Stimulated activated CD8-positive, alpha-beta memory T cell treated with anti-CD3 and anti-CD28 coated beads, Interleukin-4, amount 100 ng/mL, for 4 hours (primary cell): ENCODE measurements at places on chromosomes 11 and 22.

- no peak for DNase-seq
Observed at GRCh38 chr22:29156507-29156906, 49.2 kb upstream of the EMID1 start.

DNA sequence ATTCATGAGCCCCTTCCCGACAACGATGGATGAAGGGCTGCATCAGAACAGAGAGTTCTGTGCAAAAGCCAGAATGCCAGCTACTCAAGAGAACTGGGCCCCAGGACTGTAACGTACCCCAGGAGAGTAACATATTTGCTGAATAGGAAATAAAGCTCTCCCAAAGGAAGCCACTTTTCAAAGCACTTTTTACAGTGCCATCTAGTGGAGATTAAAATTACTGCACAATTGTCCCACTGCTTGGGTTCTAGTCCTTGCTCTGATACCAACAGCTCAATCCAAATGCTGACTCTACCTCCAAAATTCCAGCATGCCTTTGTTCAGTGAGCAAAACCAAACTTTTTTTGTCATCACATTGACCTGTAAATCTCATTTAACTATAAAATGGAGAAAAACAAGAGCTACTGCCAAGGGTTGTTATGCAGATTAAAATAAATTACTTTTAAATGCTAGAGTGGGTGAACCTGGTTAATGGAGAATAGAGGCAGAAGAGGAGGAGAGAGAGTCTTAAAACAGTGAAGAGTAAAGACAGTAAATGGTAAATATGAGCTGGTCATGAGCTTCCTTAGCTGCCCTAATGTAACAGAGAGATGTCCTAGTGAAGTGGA lies 87.6 kb upstream of the FSHB start:
- DNase-seq = no peak

DNA sequence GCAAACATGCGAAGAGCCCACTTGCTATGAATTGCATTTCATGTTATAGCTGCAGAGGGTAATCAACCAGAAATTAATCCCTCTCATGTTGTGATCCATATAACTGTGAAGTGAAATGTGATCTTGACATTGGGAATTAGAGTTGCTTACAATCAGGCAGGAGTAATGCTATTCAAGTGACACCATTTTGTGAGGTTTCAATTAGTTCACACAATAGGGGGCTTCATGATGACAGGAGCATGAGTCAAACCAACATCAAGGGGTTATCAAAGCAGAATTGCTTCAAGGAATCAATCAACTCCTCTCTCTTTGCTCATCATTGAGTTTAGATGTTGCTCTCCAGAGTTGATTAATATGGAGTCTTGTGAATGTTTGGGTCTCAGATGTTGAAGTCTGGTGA lies 1585.2 kb upstream of the TENM4 start:
- DNase-seq = no peak

DNA sequence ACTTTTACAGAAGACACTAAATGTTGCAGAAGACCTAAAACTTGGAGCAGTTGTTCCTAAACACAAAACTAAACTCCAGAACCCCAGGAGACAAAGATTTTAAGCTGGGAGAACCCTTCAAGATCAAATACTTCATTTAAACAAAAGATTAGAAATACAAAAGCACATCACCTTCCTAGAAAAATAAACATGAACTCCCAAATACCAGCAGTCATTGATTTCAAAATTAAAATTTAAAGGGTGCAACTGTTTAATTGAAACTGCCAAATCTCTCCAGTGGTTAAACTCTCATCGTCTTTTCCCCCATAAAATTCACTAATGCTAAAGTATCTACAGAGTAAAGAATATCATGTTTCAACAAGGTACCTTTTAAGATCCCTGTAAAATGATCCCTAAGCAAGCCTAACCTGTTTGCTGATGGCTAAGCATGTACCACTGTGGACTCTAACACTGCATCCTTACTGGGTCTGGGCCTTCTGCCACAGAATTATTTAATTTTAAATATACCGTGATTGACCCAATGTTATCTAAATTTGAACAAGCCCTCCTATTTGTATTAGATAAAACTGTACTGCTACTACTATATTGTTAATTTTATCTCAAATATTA lies 53.7 kb upstream of the CCDC34 start:
- no peak for DNase-seq

DNA sequence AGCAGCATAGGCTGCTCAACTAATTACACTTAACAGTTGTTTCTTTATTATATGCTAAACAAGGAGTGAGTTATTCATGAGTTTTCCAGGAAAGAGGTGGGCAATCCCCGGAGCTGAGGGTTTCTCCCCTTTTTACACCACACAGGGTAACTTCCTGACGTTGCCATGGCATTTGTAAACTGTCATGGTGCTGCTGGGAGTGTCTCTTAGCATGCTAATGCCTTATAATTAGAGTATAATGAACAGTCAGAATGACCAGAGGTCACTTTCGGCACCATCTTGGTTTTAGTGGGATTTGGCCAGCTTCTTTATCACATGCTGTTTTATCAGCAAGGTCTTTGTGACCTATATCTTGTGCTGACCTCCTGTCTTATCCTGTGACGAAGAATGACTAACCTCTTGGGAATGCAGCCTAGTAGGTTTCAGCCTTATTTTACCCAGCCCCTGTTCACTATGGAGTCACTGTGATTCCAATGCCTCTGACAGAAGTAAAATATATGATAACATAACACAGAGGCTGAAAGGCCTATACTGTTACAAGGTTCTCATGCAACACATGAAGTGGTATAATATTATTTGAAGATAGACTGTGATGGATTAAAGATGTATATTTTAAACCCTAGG lies 41.3 kb upstream of the RDX start:
- no peak for DNase-seq

- no peak for DNase-seq
Observed at GRCh38 chr22:36911887-36912661, 1.4 kb upstream of the CSF2RB start.

- no peak for DNase-seq
Observed at GRCh38 chr11:35550374-35551036, 25.1 kb upstream of the PAMR1 start.

DNA sequence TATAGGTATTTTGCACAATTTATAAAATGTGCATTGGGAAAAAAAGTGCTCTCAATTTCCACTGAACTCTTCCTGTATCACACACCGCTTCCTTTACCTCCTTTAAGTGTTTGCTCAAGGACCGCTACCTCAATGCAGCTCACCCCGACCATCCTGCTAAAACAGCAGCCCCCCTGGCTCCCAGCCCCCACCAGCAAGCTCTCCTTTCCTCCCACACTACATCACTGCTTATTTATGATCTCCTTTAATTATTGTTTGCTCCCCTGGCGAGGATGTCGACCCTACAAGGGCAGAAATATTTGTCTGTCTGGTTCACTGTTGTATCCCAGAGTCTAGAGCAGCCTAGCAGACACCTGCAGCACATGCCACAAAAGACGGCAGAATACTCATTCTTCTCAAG lies 10.0 kb downstream of the SHANK2 start:
- no peak for DNase-seq

GRCh38 chr22:44192816-44193534 lies 12.2 kb downstream of the PARVG start:
- no peak for DNase-seq

- no peak for DNase-seq
Observed at GRCh38 chr11:66924272-66924671, 33.9 kb downstream of the PC start.

GRCh38 chr11:45657496-45658260 lies 7.7 kb downstream of the CHST1 start:
- no peak for DNase-seq

DNA sequence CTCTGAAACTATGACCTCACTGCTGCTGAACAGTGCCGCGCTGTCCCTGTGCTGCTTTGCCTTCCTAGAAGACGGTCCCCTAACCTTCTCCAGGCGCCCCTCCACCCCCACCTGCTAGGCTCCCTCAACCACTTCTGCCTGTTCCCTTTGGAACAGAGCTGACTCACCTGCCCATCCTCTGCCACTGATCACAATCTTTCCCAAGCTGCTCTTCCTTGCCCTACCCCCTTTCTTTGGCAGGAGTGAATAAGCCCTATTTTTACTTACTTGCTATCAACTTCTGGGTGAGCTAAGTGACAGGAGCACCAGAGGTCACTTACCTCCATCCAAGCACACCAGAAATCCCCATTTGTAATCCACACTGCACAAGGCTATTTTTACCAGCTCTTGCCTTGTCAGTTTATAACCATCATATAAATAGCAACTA lies 116.0 kb upstream of the BID start:
- no peak for DNase-seq

- DNase-seq = no peak
Observed at GRCh38 chr11:44854741-44855492, 95.8 kb downstream of the TP53I11 start.

GRCh38 chr11:78261367-78261766 lies 72.6 kb downstream of the USP35 start:
- DNase-seq = no peak

DNA sequence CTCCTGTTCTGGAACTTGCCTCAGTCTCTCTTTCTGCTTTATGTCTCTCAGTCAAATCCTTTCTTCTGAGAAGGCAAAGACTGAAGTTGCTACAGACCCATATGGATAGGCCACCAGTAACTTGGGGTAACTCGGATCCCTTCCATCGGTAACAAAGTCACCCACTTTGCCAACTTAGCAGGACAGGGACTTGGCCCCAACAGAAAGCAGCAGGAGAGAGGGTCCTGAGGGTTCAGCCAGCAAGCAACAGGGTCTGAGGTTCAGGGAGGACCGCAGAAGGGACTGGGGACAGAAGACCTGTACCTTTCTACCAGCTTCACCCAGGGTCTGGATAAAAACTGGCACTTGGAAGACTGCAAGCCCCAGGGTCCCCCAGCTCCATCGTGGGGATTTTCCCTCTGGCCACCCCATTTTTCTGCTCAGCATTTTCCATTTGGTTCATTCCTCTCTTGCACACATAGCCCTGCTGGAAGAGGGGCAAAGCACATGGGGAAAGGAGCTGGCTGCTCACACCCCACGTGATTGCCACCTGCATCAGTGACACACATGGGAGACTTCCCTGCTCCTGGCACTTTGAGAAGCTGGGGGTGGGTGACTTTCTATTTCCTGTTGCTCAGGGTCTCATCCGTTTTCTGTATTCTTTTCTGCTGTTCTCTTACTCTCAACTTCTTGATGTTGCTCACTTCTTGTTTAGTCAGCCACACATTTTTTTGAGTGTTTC lies 34.6 kb upstream of the GNAZ start:
- no peak for DNase-seq
